Neural progenitor cell (in vitro differentiated cells): ENCODE measurements at places on chromosomes 6 and 20.
A peak's percentile ranks its signal among the peaks of the same experiment; 100 is the strongest.

- DNase-seq = peak; percentile 15
Measured at GRCh38 chr6:157830354-157831017, 7.4 kb downstream of the SNX9 start.

DNA sequence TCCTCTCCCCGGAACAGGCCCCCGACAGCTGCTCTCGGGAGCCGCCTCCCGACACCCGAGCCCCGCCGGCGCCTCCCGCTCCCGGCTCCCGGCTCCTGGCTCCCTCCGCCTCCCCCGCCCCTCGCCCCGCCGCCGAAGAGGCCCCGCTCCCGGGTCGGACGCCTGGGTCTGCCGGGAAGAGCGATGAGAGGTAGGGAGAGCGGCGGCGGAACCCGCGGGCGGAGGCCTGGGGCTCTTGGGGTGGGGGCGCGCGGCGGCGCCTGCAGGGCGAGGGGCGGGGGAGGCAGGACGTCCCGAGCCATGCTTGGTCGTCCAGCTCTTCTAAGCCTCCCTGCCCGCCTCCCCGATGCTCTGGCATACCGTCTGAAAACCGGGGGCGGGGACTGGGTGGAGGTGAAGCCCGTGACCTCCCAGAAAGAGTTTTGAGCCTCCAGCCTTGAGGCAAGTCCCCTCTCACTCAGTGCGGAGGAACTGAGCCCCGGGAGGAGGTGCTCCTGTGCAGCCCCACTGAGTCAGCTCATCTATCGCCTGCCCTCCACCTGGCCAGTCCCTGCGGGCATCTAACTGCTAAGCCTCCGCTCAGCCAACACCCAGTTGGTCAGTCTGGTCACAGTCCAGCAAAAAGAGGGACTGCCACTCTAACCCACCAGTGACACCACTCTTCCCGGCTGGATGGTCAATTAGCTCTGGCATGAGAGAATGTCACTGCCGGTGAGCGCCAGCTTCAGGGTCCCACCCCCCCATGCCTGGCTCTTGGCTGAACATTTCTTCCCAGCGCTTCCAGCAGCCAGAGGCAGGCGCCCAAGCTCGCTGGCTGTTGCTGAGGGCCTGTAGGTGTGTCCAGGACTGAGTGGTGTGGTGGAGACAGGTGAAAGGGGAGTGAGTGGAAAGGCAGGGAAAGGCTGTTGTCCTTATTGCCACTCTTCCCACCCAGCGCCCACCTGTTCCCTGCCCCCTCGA is 482 bp downstream of the DDR1 start:
- peak; percentile 76 for DNase-seq

DNA sequence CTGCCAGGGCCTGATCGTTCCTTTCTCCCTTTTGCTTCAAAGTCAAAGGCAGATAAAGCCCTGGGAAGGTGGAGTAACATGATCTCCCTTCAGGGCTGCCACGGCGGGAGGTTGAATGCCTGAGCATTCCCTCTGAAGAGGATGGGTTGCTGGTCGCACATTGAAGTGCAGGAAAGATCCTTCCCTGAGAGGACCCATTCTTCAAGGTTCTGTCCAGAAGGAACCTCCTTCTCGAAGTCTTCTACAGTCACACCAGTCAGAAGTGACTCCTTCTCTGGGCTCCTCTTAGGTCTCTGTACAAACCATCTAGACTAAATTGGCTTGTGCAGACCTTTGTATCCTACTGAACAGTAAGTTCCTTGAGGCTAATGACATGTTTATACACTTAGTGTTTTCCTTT is 192.6 kb upstream of the VGLL2 start:
- DNase-seq = no peak

DNA sequence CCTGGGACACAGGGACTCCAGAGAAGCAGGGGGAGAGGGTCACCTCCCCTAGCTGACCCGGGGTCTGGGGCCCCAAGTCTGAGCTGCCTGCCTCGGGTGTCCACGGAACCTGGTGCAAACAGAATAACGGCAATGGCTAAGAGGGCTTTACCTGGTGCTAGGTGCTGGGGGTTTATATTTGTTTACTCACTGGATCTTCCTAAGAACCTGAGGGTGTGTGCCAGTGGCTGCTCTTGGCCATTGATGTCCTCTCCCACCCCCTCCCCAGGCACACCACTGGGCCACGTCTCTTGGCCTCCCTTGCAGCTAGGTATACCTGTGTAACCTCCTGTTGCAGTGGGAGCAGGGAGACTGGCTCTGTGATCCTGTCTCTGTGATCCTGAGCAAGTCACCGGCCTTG is 157.9 kb upstream of the MLN start:
- no peak for DNase-seq

DNA sequence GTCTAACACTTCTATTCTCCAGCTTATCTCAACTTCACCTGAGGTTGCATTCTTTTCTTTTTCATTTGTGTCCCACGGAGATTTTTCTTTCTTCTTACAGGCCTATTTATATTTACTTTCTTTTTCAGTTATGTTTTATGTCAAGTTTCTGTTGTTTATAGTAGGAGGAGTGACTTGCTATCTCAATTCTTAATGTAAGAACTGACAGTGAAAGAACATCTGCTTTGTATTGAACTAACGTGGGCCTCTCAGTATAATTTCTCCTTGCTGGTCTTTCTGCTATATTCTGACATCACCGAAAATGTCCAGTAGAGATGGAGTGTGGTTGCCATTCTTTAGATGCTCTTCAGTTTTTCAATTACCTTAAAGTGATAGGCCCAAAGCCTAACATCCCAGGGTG is 521.7 kb downstream of the EPM2A start:
- no peak for DNase-seq

DNA sequence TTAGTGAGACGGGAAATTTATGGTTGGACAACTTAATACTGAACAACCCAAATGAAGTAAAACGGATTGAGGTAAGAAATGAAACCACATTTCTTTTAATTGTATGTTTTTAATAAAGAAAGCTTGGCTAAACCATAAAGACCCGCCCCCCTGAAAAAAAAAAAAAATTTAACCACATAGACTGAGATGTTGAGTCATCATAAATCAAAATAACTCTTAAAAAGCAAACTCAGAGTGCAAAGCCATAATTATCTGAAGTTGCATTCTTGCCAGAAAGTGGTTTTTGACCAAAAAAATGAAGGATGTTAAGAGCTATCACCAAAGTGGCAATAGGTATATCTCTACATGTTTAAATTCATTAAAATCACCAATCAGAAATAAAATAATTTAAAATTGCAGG is 101.8 kb upstream of the COL21A1 start:
- no peak for DNase-seq

DNA sequence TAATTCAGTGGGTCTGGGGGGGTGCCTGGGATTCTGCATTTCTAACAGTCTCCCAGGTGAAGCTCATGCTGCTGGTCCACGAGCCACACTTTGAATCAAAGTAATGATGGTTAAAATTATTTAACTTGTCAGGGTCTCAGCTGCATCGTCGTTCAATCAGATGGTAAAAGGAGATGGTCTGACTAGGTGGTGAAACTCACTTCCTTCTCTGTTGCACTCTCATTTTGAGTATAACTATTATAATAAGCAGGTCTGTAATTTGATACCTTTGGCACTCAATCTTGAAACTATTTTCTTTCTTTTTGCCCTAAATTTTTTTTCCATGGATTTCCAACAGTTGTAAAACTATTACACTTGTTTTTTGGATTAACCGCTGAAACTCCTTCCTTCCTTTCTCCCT is 292.5 kb downstream of the FARS2 start:
- DNase-seq = no peak

GRCh38 chr6:42227173-42227850 is 9.7 kb upstream of the MRPS10 start:
- no peak for DNase-seq

DNA sequence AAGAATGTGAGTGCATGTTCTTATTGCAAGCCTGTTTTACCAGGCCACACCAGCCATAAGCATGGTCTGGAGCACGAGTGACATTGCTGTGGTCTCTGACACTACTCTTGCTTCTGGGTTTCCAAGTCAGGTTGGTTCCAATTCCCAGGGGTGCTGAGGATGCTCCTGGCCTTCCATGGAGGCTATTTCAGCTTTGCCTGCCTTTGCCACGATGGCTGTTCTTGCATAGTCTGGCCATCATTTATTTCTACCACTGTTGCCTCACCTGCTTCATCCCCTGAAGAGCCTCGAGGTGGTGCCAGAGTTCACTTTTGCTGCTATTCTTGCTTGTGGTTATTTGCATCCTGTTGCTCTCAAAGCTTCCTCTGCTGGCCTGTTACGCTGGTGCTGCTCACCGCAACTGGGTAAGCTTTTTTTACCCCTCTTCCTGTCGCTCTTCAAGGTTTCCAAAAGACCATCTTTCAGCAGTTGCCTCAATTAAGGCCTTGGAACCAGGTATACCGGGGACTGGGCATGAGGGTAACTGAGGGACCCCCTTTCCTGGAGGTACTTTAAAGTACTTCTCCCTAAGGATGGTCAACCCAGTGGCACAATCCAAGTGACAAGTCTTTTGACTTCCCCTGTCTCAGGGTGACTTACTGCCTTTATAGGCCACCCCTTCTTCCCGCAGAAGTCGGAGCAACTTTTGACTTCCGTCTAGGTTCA is 64.5 kb downstream of the AKAP7 start:
- DNase-seq = peak; percentile 75

DNA sequence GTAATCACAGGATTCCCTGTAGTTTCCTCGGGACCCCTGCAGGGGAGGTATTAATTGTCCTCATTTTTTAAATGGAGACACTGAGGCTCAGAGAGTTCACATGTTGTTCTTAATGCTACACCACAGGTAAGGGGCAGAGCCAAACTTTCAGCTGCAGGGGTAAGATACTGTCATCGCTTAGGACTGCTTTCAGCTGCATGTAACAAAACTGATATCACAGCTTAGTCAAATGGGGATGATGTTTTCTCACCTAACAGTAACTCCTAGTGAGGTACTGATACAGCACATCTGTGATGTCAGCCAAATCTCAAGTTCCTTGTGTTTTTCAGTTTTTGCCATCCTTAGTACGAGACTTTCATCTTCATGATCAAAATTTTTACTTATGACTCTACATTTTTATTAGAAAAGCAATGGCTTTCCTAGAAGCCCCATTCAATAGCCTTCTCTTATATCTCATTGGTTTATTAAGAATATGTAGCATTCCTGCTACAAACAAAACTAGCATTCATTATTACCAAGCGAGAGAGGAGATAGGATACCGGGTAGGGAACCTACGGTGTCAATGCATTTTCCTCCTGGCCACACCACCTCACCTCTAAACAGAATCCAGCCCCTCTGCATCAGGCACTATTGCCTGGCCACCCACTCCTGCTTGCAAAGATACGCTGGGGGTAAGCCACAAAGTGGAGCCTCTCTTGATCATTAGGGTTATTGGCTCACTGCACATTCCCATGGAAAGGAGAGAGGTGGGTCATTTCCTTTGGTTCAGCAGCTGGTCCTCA is 557.5 kb downstream of the CD83 start:
- DNase-seq = no peak

GRCh38 chr20:37841389-37841788 is 61.5 kb upstream of the VSTM2L start:
- DNase-seq = no peak

DNA sequence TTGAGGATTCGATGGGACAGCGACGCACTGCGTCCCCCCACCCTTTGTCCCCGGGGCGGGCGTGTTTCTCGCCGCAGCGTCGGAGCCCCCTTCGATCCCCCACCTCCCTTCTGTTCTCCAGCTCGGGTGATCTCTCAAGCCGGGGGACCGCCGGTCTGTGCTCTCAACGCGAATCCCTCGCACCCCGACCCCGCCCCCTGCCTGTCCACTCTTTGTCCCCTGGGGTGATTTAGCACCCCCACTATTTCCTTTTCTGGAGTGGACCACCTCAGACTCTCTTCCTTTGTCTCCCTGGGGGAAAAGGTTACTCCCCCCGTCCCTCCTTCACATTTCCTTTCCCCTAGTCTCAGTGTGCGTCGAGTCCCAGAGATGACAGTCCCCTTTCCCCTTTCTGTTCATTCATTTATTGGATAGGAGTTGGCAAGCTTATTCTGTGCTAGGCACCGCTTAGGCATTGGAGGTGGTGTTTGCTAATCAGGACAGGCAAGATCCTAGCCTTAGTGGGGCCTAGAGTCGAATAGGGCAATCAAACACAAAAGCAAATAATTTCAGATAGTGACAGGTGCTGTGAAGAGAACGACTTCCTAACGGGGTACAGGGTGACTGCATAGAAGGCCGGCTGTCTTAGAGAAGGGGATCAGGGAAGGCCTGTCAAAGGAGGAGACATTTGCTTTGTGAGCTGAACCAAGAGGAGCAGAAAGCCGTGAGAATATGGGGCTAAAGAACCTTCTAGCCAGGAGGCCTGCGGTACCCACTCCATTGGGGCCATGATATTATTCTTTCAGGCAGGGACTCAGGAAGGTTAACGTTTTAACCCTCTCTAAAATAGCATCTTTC is 741 bp downstream of the PTPN1 start:
- DNase-seq = peak; percentile 58

DNA sequence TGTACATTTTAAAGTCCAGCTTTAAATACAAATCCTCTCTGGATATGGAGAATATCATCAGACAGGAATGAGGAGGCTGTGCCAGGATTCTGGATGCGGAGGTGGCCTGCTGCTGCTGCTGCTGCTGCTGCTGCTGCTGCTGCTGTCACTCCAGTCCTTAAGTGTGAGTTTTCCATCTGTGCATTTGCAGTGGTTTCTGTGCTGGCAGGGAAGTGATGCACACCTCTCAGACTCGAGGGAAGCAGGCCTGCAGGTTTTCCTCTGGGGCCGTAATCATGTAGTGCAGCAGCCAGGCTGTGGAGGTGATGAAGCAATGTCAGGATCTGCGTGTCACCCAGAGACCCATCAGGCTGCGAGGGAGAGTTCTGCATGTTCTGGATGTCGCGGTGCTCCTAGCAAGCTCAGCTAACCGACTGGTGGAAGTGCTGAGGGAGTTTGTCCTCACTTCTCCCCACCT is 32.0 kb downstream of the CFAP61 start:
- DNase-seq = no peak

GRCh38 chr6:84762220-84763002 is 2.0 kb downstream of the TBX18 start:
- DNase-seq = peak; percentile 49

- DNase-seq = no peak
Measured at GRCh38 chr6:5517796-5518195, 256.5 kb downstream of the FARS2 start.

DNA sequence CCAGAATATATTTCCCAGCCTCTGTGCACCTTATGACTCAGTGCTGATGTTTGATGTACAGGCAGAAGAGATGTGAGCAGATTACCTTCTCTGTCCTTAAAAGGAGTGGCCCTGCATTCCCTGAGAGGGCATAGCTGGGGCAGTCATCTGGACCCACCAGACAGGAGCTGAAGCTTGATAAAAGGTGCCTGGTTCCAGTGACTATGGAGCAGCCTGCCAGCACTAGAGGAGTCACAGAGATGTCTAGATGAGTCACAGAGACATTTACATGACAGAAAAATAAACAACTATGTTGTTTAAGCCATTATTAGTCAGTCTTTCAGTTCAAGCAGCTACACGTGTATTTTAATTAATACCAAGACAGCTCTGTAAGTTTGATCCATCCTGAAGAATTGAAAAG is 237.1 kb upstream of the MOCS1 start:
- DNase-seq = no peak

GRCh38 chr6:108768166-108768555 is 80.1 kb upstream of the ARMC2 start:
- peak; percentile 85 for DNase-seq
